ENCODE measurements at places on chromosomes 13 and 19.
A peak's percentile ranks its signal among the peaks of the same experiment; 100 is the strongest.

DNA sequence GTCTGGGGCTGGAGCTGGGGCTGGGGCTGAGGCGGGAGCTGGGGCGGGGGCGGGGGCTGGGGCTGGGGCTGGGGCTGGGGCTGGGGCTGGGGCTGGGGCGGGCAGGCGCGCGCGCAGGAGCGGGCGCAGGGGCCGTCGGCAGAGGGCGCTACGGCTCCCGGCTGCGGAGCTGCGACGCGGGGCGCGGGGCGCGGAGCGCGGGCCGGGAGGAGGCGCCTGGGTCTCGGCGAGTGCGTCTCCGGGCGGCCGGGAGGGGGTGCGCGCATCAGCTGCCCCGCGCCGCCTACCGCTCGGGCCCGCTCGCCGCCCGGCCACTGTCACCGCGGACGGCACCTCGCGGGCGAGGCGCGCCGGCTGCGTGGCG is 422 bp upstream of the MTUS2 start:
- DNase-seq = peak; percentile 13

GRCh38 chr19:3404324-3405260 is 38.2 kb downstream of the NFIC start:
- no peak for DNase-seq

- DNase-seq = no peak
Observed at GRCh38 chr19:3849092-3849491, 19.7 kb downstream of the ZFR2 start.

- no peak for DNase-seq
Observed at GRCh38 chr19:9139609-9140158, 513 bp upstream of the ZNF317 start.

DNA sequence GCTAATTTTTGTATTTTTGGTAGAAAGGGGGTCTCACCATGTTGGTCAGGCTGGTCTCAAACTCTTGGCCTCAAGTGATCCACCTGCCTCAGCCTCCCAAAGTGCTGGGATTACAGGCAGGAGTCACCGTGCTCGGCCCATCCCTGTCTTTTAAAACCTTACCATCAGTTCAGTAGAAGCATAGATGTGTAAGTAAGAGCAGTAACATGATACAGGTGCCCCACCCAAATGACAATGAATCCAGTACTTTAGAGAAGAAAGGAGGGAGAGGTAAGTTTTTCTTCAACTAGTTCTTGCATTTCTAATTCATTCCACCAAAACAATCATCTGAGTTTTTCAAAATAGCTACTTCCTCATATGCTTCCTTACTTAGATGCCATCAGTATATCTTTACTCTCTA is 21.9 kb downstream of the SPRY2 start:
- no peak for DNase-seq

- DNase-seq = no peak
Observed at GRCh38 chr19:2534423-2535013, 58.6 kb downstream of the GADD45B start.

- DNase-seq = no peak
Observed at GRCh38 chr13:66214467-66214866, 1015.7 kb downstream of the PCDH9 start.

GRCh38 chr19:49779731-49780555 is 13.1 kb downstream of the AP2A1 start:
- no peak for DNase-seq

DNA sequence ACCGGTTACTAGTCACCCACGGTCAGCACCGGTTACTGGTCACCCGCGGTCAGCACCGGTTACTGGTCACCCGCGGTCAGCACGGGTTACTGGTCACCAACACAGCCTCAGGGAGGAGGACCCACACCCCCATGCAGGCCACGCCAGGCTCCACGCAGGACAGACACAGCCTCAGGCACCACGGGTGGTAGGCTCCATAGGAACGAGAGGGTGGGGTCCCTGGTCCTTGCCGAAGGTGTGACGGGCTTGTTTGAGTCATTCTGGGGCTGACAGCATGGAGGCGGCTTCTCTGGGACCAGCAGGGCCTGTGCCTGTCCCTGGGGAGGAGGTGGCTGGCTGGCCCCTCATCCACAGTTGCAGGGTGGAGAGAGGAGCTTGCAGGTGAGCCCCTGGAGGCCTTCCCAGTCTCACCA is 122.8 kb upstream of the SOX1 start:
- DNase-seq = no peak

DNA sequence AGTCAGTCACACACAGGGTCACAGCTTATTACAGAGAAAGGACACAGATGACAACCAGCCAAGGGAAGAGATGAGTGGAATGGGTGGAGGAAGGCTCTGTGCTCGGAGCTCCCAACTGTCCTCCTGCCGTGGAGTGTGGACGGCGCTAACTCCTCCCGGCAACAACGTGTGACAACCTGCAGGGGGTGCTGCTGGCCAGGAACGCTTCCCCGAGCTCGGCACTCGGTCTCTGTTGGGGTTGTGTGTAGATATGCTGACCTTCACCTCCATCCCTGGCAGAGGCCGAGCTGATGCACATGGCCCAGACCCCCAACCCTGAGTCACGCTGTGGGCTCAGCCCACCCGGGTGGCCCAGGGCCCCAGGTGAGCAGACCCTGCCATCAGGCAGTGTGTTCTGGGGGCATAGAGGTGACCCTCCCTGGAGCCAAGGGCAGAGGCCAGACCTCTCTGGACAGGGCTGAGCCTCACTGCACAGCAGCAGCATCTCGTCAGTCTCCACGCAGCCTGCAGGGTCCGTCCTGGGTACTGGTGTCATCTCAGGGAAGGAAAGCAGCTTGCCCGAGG is 14.1 kb downstream of the ZNF444 start:
- no peak for DNase-seq

- no peak for DNase-seq
Observed at GRCh38 chr19:35565016-35565856, 1.8 kb upstream of the ATP4A start.

DNA sequence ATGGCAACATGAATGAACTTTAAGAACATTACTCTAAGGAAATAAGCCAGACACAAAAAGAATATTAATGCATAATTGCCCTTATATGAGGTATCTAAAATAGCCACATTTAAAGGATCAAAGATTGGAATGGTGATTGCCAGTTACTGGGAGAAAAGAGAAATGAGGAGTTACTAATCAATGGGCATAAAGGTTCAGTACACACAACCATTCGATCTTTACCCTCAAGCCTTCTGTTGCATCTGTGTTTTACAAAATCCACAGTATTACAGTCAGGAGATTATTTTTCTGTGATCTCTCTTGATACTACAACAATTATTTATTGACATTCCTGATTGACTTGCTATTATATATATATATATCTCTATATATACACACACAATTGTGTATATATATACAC is 310.0 kb upstream of the SLITRK5 start:
- DNase-seq = no peak

GRCh38 chr13:94020833-94021232 is 458.6 kb downstream of the DCT start:
- DNase-seq = no peak

DNA sequence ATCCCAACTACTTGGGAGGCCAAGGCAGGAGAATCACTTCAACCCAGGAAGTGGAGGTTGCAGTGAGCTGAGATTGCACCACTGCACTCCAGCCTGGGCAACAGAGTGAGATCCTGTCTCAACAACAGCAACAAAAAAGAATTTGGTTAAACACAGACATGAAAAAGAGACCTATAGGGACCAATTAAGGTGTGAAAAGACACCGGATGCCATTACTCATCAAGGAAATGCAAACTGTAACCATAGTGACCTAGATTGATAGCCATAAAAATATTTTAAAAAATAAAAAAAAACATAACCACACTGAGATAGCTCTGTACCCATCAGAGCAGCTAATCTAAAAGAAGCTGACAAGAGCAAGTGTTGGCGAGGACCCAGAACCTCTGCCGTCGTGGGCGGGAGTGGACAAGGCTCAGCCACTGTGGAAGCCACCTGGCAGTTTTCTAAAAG is 37.1 kb upstream of the ISYNA1 start:
- no peak for DNase-seq

- DNase-seq = peak; percentile 24
Observed at GRCh38 chr19:19627621-19628500, at the start of gene LPAR2. Gene LPAR2, minus strand, starts transcription at chr19:19628220. Its CDS starts 945 bp downstream, at chr19:19627275.

- no peak for DNase-seq
Observed at GRCh38 chr19:44876930-44877535, 14.0 kb upstream of the TOMM40 start.

DNA sequence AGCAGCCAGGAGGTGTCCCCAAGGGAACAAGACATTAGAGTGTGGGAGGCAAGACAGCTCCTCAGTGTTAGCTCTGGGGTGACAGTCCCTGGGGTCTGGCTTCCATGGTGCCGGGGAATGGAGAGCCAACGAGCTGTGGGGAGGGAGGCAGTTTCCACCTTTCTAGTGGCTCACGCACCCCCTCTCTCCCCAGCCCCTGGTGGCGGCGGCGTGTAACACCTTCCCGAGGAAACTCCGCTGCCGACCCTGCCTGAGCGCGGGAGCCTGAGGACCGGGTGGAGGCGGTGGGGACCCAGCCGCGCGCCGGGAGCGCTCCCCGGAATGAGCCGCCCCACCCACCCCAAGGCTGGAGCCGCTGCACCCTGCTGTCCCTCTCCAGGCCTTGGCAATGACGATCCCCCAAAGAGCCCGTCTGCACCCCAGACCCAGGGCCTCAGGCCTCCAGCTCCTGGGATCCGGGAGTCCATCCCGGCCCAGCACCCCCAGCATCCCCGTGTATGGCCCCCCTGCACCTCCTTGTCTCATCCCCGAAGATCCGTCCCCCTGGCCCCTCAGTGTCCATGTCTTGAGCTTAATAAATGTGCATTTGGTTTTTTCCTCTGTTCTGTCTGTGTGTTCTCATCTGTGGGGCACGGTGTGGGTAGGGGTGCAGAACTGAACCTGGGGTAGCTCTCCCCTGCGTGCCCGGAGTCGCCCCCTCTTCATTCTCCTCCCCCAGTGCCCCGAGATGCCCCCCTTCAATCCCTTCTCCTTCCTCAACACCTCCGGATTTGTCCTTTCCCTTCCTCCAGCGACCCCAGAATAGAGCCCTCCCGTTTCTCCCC is 622 bp upstream of the FXYD5 start:
- DNase-seq = peak; percentile 71

GRCh38 chr19:10587022-10587838 is at the start of gene AP1M2:
Gene AP1M2, minus strand, starts transcription at chr19:10587312. Its CDS starts 81 bp downstream, at chr19:10587231.
- DNase-seq = no peak

- no peak for DNase-seq
Observed at GRCh38 chr13:22874839-22875238, 305.9 kb upstream of the SGCG start.

GRCh38 chr19:47663911-47664771 is 49.1 kb upstream of the EHD2 start:
- no peak for DNase-seq

DNA sequence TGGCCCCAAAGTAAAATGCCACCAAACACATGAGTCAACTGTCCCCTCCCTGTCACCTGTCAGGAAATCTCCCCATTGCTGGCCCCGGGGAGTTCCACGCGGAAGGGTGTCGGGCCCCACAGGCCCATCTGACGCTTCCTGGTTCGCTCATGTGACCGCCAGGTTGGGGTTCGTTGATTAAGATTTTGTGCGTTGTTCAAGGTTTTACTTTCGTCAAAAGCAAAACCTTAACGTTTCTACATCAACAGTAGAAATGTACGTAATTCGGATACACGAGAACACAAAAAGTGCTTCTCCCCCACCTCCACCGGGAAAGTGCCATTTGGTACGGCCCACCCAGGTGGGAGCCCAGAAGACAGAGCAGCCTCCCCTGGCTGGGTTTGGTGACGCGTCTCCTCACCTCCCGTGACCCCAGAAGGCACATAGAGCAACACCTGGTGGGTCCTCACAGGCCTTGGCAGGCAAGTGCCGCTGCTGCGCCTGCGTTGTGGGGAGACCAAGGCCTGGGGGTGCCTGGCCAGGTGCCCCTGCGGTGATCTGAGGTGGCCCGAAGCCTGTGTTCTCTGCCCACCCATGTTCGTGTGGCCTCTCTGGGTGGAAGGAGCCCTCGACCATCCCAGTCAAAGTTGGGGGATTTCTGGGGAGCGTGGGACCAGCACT is 161.6 kb downstream of the KDM4B start:
- peak; percentile 4 for DNase-seq

GRCh38 chr19:43724896-43725295 is 9.0 kb downstream of the IRGC start:
- no peak for DNase-seq

- no peak for DNase-seq
Observed at GRCh38 chr13:79593641-79594275, 112.8 kb downstream of the NDFIP2 start.

GRCh38 chr13:42048342-42048683 is at the start of gene DGKH:
Gene DGKH, plus strand, starts transcription at chr13:42048648. Its CDS starts 126 bp downstream, at chr13:42048774.
- no peak for DNase-seq

- no peak for DNase-seq
Observed at GRCh38 chr13:59391696-59392095, 772.0 kb downstream of the DIAPH3 start.

DNA sequence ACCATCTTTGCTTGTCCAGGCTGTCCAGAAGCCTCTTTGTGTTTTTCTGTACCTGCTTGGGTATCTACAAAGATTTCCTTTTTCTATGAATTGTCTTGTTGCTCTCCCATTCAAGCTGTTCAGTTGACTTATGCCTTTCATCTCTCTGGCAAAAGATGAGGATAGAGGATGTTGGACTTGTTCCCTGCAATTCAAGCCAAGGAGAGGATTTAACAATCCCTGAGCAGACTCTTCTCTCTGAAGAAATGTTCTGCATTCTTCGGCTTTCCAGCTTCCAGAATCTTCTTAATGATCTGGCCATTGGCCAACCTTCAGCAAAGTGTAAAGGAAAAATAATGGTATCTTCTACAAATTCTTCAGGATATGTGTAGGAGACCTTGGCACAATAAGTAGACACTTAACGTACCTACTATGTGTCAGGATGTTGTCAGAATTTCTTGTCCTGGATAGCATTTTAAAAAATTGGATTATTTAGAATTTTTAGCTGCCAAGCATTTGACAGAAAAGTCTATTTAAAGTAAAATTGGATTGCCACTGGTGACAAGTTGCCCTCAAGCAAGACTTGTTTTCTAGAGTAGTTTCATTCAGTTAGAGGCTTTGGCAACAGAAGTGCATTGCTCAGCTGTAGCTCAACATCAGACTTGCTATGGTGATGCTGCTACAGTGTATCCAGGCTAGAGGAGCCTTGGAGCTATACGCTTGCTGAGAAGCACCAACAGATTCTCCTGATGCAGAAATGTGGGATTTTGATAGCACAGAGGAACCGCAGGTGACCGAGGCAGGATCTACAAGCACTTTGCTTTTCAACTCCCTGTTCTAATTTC is 455.7 kb downstream of the SUCLA2 start:
- no peak for DNase-seq

DNA sequence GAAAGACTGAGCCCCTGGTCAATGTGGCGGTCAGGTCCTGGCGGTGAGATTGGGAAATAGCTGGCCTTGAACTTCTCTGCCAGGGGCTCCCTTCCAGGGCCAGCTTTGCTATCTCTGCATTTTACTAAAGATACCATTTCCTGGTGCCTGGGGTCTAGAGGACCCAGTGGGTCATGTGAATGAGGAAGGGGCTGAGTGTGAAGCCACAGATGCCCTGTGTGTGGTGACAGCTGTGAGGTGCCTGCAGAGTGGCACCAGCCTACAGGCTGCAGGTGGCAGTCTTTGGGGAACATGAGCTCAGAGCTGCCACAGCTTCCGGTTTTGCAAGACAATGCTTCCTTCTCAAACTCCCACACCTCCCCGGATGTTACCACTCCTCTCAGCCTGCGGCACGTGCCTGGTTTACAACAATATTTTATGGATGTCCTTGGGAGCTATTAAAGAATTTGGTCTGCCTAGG is 5.2 kb upstream of the MLNR start:
- DNase-seq = peak; percentile 19
